A673 (cell line): ENCODE measurements at places on chromosomes 4 and X.

DNA sequence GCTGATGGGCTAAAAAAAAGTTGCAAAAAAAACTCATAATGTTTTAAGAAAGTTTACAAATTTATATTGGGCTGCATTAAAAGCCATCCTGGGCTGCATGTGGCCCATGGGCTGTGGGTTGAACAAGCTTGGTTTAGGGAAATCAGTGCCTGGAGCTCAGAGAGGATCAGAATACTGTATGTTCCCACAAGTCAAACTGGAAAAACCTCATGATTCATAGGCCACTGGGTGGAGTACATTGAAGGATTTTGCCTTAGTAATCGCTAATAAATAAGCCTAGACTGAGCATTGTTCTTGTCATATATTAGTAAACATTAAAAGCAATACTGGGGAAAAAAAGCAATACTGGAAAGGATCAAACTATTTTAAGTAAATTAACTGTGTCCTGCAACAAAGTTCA, 246.3 kb upstream of the TAPT1 start:
- DNase-seq = no peak

DNA sequence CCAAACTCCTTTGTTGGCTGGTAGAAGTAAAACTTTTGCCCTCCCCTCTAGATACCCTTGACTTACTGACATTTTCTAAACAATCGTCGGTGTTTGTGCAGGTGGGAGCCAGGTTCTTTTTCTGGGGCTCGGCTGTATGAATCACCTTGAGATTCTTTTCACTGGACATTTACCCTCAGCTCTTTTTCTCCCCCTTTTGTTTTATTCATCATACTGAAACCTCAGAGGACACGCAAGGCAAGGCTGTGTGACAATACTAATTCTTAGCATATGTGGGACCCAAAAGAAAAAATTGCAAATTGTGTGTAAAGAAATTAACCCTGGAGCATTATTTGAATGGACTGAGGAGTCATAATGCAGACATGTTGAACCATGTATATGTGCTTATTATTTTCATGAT, 194.0 kb downstream of the PCDH19 start:
- no peak for DNase-seq

DNA sequence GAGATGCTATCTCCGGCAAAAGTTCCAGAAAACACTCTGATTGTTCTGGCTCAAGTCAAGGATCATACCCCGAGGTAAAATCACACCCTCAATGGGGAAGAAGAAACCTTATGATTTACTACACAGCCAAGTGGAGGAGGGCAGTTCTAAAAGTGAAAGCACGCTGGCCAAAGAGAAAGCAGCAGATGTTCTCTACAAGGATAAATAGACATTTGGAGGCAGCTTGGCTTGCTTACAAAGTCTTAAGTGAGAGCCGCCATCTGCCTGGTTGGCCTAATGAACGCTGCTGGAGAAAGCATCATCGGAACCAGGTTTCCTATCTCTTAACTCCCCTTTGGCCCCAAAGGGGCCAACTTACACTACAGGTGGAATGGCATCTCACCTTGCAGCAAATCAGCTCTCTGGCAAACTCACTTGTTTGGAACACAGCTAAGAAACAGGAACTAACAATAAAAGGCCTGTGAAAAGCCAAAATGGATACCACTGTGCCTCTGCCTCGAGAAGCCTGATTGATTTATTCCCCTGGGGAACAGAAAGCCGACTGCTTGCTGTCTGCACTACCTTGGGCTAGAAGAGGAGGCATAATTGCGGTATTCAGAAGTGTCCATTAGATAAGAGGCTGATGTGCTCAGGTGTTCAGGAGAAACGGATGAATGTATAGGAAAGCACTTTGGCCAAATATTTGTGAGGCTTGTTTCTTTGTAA, 22.8 kb downstream of the FRAS1 start:
- no peak for DNase-seq

GRCh38 chr4:87807402-87807801, 8.0 kb downstream of the IBSP start:
- DNase-seq = no peak

DNA sequence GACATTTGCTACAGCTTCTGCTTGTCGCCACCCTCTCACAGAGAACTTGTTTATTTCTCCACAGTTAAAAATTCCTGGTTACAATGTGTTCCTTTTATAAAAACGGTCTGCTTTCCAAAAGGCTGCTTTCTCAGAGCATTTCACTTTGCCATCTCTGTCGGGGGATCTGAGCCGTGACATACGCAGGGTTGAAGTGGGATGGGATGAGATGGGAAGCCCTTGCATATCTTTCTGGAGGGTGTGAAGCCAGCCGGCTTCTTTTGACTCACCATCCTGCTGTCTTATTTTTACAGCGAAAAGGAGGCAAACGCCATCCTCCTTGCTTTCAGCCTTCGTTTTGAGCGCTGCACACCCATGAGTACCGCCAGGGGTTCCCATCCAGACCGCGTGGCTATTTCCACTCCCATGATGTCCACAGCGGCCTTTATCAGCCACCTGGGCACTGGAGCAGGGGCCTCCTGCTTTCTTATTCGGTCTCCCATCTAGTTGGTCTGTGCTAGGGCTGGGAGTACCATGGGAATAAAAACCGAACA, 99.8 kb upstream of the GATB start:
- DNase-seq = no peak

GRCh38 chrX:97401586-97402136, 518.0 kb downstream of the RPA4 start:
- no peak for DNase-seq
